Thymus (tissue), 14 donors: ENCODE measurements at places on chromosomes 16 and 17.

GRCh38 chr16:84239141-84239769 is 557 bp downstream of the KCNG4 start:
- no peak for DNase-seq

- DNase-seq, result no peak
These were observed 14.9 kb downstream of the GPRC5C start for GRCh38 chr17:74446551-74447500.

DNA sequence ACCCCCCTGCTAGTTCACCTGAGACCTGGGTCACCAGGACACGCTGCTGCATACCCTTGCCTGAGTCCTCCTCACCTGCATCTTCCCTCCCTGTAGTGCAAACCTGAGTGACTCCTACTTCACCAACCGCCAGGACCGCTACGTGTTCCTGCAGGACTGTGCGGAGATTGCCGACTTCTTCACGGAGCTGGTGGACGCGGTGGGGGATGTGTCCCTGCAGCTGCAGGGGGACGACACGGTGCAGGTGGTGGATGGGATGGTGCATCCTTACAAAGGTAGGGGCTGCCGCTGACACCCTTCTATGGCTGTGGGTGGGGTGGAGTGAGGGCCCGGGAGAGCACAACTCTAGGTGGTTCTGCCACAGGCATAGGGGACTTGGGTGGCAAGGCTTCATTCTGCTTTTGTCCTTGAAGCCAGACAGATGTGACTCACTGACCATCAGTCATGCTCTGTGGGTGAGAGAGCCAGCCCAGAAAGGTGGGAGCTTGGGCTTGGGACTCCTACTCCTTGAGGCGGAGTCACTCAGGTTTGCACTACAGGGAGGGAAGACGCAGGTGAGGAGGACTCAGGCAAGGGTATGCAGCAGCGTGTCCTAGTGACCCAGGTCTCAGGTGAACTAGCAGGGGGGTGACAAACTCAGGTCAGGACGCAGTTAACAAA is 22.3 kb downstream of the PGS1 start:
- no peak for DNase-seq

DNA sequence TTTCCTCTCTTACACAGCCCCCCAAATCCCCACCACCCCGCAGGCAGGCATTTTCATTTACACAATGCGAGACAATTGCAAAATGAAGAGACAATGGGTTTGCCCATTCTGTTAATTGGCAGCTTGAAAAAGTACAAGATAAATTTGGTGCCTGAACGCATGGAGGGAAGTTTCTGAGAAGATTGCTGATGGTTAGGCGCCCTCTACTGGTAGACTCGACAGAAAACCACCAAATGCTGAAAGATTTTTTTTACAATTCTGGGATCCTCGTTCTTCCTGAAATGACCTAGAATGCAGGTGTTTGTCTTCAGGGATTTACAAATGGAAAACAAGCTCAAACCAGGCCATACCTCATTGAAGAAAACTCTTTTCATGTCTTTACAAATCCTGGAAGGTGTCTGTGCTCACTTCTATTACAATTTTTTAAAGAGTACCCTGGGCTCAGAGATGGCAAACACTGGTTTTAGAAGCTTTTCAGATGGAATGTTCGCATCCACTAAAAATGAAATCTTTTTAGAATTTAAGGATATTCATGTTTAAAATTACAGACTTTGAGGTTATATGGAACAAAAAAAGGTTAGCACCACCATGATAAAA is 338.5 kb downstream of the PMP22 start:
- DNase-seq, result peak; percentile 58

- DNase-seq, result no peak
These were observed 5.9 kb downstream of the SCARF1 start for GRCh38 chr17:1639549-1640180.

GRCh38 chr16:17654571-17654970 is 183.8 kb upstream of the XYLT1 start:
- DNase-seq, result no peak

DNA sequence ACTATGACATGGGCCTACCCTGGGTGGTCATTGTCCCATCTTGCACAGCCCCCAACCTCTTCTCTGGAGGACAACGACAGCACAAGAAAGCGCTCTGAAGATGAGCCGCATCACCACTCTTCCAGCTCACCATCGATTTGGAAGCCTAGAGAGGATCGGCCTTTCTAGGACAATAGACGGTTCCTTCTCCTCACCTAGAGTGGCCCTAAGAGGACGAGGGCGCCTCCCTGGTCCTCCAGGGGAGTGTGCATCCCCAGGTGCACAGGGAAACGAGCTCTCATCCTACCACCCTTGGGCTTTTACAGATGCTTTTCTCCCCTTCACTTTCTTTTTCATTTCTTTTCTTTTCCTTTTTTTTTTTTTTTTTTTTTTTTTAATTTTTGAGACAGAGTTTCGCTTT is 20.3 kb upstream of the SLC52A1 start:
- DNase-seq, result no peak

DNA sequence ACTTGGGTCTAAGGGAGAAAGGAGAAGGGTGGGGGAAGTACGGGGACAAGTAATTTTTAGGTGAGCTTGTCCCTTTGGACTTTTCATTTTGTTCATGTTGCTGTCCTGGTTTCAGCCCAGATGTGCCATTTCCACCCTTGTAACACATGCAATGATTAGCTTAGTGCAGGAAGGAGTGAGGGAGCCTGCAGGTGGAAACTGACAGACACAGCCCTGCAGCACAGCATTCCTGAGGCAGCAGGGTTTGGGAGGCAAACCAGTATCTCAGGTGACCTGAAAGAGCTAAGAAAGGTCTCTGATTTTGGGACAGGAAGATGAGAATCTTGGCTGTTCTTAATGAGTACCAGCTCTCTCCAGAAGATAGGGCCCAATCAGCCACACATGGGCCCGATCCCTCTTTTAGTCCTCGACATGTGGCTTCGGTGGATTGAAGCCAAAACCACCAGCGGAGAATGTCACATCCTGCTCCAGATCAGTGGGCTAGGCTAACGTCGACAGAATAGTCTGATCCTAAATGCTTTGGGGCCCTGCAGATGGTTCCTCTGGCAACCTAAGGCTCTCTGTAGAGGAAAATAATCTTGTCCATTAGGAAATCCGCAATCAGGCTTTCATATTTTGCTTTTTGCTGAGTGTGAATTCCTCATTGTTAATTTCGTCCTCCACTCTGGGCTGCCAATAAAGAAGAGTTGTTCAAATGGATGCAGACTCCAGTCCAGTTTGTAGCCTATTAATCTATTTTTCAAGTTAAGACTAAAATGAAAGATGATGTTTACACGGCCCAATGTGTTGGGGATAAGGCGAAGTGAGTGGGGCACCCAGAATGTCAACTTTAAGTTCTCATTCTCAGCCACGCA is 3.8 kb upstream of the RNF157 start:
- no peak for DNase-seq

DNA sequence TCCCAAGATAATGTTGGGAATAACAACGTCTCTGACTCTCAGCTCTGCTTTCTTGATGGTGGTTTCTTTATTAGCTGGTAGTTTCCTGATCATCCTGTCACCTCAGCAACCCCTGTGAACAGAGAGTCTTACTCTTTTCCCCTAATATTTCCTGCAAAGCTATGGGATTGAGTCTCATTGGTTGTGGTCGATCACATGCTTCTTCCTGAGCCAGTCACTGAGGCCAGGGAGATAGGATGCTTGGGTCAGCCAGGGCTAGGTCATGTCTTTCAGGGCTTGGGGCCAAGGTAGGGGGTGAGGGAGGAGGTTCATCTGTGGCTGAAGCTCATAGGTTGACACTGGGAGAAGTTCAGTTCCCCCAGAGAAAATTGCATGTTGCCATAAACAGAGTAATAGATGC is 114.3 kb downstream of the ABCC1 start:
- DNase-seq, result no peak

DNA sequence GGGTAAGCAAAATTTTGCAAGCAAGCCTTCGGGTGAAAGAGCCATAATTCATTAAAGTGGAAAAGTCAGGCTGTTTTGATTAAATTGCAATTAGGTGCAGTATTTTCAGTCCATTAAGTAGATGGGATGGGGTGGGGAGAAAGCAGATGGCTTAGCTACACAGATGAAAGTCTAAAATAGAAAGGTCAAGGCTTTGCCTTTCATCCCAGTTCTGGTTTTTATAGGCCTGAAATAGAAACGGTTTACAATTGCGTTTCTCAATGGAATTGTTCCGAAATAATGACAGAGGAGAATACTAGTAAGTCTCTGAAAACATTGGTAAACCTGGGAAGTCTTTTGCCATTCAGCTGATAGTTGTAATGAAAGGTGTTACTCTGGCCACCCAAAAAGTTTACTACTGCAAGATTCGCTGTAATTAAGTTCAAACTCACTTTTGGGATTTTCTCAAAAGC is 1.5 kb downstream of the PPM1E start:
- no peak for DNase-seq

DNA sequence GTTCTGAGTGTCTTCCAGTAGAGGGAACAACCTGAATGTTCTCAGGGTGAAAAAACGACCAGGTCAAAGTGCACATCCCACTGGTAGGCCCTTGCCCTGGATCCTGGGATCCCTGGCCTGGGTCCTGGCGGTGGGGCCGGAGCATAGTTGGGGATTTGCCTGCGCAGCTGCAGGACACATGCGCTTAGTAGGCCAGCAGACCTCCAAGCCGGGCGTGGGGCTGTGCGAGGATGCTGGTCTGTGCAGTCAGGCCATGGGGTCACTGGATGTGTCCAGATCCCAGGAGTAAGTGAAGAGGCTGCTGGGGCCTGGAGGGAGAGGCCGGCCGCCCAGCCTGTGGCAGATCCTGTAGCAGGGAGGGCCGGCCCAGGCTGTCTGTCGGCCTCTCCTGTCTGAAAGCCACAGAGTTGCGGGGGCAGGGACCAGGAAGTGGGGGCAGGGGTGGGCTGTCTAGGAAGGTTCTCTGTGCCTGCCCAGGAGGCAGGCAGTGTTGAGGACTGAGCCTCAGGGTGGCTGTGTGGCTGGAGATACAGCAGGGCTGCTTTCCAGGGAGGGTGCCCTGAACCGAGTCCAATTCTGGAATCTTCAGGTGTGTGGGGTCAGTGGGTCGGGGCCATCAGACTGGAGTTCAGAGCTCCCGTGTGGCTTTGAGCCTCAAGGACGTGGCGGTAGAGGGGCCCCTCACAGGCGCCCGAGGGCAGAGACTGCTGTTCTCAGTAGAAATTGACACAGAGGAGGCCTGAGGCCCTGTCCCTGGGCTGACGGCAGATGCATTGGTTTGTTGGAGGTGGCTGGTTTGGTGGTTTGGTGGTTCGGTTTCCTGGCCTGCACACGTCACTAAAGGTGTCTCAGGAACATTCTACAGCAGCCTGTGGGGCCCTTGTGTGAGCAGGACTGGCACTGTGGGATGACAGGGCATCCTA is 17.2 kb upstream of the NUDT16L1 start:
- DNase-seq, result no peak

- DNase-seq, result no peak
These were observed 25.8 kb upstream of the KLHDC4 start for GRCh38 chr16:87791295-87792204.

DNA sequence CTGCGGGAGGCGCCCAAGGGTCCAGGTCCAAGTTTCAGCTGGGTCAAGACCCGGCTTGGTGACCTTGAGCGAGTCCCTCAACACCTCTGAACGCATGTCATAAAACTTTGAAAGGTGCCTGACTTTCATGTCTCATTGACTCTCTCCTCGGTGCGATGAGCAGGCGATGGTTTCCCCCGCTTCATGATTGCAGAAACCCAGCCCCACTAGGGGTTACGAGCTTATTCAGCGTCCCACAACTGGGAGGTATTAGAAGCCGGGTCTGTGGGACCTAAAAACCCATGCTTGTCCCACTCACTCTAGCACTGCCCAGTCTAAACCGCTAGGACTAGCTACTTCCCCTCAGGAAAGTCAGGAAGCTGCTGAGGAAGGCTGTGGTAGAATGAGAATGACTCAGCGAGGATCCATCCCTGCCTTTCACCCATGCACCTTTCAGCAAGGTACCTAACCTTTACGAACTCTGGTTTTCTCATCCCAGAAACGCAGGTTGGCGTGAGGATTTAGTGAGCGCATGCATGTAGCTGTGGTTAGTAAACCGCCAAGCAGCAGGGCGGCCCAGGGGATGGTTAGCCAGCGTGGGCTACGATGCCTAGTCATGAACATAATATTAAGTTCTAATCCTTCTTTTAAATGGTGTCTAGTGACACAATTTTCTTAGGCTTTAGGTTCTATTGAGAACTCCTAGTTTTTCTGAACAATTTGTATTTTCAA is 26.2 kb upstream of the RFFL start:
- DNase-seq, result peak; percentile 23
